ENCODE measurements at places on chromosomes 5 and 9. TPM values are rescaled to one million over a fixed set of nuclear protein-coding genes. Genes with fewer than 3 reads are reported as not detected.

- DNase-seq, result no peak
Observed at GRCh38 chr9:131954299-131954698, 125.4 kb downstream of the MED27 start.

DNA sequence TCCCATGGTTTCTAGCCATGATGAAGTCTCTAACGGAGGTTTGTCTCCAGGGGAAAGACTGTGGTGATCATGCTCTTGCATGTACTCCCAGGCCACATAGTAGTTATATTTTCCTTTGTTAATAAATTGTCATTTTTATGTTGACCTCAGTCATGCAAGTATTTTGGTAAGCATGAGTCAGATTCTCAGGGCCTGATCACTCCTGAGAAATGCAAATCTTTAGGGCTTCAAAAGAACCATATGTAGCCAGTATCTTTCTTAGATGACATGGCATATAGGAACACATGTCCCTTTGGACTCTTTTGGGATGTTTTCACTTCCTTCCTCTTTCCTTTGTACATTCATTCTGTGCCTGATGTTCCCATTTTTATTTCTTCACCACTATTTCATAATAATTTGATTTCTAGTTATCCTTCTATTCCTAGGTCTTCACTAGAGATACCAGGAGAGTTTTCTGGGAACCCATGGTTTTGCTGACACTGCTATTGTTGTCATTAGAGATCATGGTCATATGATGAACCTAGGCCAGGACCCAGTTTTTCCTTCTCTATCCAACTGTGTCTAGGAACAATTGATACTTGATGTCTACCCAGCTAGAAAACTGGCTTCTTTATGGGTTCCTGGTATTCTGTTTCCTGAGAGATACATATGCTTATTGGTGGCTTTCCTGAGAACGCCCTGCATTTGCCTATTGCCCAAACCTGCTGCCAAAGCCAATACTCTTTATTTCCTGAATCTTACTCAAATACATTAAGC lies 248.1 kb upstream of the NREP start:
- DNase-seq, result no peak

DNA sequence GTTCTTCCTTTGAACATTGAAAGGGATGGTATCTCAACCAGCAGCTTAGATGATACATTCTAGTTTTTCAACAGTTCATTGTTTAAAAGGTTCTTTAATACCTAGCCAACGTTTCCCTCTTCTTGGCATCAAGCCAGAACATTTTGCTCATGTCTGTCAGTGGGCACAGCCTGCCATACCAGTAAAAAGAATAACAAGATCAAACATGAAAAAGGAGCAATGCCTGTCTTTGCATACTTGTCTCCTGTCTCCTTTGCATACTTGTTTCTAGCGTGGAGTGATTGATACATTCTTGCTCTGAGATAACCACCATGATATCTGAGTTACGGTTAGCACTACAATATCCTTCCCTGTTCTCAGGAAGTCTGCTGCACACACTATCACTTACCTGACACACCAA lies 248.6 kb upstream of the DAPK1 start:
- DNase-seq, result no peak

GRCh38 chr9:129006328-129007034 lies 21.6 kb downstream of the SH3GLB2 start:
- no peak for DNase-seq

DNA sequence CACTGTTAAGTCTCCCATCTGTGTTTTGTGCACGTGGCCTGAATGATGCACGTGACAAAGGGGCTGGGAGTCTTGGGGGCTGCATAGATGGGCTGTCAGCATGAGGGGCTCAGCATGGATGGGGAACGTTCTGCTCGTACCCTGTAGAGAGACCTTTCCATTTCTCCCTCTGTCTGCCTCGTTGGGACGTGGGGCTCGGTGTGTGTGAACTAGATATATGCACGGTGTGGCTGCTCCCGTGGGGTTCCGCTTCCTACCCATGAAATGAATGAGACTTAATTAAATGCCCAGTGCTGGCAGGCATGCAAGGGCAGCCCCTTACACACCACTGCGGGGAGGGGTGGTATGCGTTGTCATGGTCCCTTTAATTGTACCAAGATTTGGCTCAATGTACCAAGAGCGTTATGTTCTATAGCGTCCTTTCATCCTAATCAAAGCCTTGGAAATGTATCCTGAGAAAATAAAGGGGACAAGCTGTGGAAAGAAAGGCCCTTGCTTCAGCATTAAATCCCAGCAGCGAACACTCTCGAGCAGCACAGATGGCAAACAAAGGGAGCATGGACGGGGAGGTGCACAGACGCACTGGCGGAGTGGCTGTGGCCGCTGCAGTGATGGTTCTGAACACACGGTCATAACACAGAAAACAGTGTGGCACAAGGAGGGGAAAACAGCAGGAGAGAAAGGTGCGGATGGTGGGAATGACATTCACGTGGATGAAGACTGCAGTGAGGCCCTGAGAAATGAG lies 66.8 kb downstream of the RASGEF1C start:
- peak; percentile 5 for DNase-seq

PLPP1 gene
- 98.6 TPM for total RNA-seq

All from lower leg skin (tissue), 4 donors.